ENCODE measurements at places on chromosomes 3 and 15.

GRCh38 chr3:152823781-152824180, 11.2 kb upstream of the P2RY1 start:
- no peak for DNase-seq

- DNase-seq = no peak
Measured at GRCh38 chr3:12437861-12438260, 46.4 kb upstream of the TSEN2 start.

DNA sequence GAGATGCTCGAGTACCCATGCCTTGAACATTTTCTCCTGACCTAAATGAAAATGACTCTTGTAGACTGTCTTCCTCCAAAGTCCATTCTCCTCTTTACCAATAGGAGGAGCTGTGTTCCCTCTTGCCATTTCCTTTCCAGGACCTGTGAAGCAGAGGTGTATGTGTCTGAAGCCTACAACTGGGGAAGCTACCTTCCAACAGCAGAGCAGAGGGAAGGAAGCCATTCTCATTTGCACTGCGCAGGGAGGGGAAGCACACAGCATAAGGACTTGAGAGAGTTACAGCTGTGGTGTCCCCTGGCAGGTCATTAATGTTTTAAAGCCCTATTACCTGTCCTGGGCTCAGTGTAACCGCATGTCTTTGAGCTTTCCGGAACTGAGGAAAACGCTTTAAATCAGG, 38.7 kb downstream of the HSPBAP1 start:
- no peak for DNase-seq

- no peak for DNase-seq
Measured at GRCh38 chr15:48646331-48646730, 822 bp upstream of the FBN1 start.

- DNase-seq = no peak
Measured at GRCh38 chr3:177244606-177245005, 47.3 kb upstream of the TBL1XR1 start.

DNA sequence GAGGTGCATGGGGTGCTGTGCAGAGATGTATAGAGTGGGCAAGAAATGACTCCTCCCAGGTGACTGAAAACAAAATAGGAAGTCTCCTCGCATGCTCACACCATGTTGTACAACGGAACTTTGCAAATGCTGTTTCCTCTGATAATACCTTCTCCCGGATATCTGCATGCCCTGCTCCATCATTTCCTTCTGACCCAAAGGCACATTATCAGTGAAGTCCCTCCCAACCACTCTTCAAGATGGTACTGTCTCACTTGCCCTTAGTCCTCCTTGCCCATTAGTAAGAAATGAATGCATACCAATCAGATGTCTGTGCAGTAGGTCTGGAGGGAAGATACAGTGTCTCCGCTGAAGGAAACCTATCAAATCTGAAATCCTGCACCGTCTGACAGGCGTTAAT, 12.0 kb downstream of the TMED3 start:
- no peak for DNase-seq

DNA sequence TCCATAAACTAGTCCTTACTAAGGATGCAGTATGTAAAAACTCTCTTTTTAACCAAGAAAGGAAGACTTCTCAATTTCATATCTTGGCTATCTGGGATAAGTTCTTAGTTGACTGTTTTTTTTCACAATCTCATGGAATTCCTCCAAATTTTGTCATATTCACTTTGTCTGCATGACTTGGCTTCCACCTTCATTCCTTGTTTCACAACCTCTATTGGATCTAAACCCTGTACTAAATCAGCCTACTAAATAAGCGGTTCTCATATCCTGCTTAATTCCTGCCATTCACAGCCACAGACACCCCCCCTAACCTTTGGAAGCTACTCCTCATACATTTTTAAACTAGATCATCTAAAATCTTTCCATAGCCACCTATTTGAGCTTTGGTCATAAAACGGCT, 370.6 kb upstream of the NAALADL2 start:
- DNase-seq = no peak

- no peak for DNase-seq
Measured at GRCh38 chr3:187954873-187955586, 198.9 kb upstream of the LPP start.

- DNase-seq = no peak
Measured at GRCh38 chr3:159951540-159951939, 37.1 kb upstream of the IL12A start.

DNA sequence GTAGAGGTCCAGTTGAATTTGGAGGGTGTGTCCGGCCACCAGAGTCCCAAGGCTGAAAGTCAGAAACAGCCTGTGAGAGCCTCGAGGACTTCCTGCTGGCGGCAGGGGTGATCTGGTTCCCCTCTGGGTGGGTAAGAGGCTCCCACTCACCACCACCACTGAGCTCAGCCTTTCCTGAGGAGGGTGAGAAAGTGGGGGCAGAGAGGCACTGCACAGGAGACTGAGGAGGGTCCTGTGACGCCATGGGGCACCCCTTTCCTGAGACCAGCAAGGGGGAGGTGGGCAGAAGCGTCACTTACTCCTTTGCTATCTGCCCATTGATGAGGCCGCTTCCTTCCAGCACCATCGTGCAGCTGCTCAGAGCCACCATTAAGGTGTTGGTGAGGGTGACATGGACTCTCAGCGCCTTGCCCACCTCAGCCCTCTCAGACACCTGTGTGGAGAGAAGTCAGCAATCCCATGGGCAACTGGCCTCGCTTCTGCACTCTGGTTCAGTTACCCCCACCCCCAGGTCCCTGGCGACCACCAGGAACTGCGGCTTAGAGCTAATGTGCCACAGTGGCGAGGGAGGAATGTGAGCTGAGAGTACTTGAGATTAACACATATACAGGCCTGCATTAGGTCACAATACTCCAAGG, 10.0 kb upstream of the TGM5 start:
- no peak for DNase-seq

GRCh38 chr3:184645336-184645735, 66.5 kb downstream of the MAGEF1 start:
- DNase-seq = no peak

GRCh38 chr3:189317911-189318310, 146.1 kb downstream of the TPRG1 start:
- no peak for DNase-seq

DNA sequence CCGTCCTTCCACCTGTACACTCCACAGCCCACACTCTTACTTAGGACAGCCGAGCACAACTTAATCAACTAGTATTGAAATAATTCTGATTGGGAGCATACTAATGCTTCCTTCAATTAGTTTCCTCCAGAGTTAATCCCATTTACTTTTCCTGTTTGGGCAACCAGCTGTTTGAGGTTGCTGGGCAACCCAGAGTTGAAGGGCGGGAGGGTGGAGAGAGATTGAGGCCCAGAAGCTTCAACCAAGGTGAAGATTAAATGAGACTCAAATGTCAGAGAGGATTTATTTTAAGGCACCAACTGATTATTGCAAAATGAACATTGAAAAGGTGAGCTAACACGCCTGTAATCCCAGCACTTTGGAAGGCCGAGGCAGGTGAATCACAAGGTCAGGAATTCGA, 428.5 kb upstream of the SEMA6D start:
- no peak for DNase-seq
